ENCODE measurements at places on chromosomes 5 and 9.

DNA sequence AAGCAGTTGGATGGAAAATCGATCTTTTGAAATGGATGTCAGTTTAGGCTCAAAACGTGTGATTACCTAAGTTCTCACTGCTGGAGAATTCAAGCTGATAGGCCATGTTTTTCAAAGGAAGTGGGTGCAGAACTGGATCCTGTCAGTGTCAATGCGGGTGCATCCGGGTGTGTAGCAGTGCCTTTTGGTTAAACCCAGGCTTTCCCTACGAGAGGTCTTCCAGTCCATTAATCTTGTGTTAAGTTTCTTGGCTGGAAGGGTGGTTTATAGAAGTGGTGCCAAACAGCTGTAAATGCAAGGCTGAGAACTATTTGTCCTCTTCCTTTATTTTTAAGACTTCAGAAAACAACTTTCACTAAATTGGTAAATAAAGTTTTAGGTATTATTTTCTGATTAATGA lies 71.9 kb downstream of the DAPK1 start:
- no peak for DNase-seq

DNA sequence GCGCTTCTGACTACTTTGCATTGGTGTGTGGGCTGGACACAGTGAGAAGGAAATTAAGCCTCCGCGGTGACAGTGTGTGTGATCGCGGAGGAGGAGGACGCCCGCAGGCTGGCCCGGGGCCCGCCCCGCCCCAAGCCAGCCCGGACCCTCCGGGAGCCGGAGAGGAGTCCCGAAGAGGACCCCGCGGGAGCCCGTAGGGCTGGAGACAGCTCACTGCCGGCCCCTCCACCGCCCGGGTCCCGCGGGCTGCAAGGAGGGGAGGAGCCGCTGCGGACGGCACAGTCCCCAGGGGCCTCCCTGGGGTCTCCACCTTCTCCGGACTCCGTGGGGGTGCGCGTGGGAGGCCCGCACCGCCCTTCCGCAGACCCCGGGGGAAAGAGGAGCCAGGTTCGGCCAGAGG lies 146.4 kb upstream of the ERCC6L2 start:
- DNase-seq, result no peak

- DNase-seq, result no peak
Measured at GRCh38 chr9:75601280-75601679, 289.2 kb upstream of the PCSK5 start.

GRCh38 chr5:131209506-131210150 lies 38.9 kb downstream of the LYRM7 start:
- no peak for DNase-seq

DNA sequence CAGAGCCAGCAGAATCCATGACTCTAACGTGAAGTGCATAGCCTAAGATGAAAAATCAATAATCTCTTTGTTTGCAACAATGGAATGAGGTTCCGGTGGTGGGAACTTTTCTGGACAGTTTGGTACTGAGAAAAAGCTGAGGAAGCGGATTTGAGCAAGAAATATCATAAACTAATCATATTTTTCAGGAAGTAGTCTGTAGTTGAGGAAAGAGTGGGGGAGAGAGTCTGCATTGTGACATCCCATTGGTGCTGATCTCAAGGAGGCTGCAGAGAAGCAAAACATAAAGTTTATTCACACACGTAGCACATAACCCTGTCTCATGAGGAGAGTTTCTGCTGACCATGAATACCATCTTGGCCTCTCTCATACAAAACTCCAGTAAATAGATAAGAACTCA lies 15.8 kb upstream of the FCHO2 start:
- no peak for DNase-seq

DNA sequence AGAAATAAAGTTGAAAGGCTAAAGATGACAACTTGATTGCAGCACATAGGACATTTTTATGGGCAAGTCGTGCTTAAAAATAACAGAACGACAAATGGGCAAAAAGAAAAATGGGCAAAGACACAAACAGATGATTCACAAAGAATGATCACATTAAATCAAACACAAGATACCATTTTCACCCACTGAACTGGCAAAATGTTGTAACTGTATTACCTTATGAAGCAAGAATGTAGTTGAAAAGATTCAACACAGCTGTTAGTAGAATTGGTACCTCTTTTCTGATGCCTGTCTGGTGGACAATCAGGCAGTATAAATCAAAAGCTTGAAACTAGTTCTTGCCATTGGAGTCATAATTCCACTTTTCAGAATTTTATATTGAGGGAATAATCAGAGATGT lies 81.0 kb upstream of the PALM2AKAP2 start:
- no peak for DNase-seq

- no peak for DNase-seq
Measured at GRCh38 chr9:72586388-72587130, 65.2 kb downstream of the TMC1 start.

- DNase-seq, result no peak
Measured at GRCh38 chr9:131279863-131280570, 3.7 kb upstream of the FAM78A start.

DNA sequence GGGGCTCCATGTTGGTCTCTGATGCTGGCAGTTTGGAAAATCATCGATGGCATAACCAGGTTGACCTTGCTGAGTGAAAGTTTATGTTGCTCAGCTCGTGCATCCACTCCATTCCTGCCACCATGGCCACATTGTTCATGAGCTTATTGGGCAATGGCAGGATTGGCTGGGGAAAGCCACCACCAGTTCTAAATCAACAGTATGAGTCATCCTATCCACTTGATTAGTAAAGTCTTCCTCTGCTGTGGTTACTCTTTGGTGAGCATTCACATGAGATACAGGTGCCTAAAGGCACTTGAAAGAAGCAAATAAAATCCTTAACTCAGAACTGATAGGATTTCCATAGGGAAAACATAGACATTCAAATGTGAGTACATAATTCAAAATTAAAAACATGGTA lies 131.8 kb upstream of the FBN2 start:
- no peak for DNase-seq

- DNase-seq, result no peak
Measured at GRCh38 chr9:14311171-14311949, 2.6 kb downstream of the NFIB start.

- DNase-seq, result no peak
Measured at GRCh38 chr5:2746561-2747032, 4.9 kb downstream of the IRX2 start.

DNA sequence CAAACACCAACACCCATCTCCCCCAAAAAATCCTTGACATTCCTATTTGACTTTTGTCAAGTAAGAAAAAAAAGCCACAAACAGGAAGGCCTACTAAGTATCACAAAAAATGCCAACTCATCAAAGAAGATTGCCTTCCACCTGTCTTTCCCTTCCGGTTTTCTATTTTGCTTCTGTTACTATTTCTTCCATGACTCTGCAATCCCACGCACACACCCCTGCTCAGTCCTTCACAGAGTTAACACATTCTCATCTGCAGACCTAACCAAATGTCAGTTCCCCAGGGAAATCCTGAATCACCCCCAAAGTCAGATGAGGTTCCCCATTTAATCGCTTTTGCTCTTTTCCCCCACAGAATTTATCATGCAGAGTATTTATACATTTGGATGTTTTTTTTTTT lies 15.1 kb downstream of the LPAR1 start:
- DNase-seq, result no peak

DNA sequence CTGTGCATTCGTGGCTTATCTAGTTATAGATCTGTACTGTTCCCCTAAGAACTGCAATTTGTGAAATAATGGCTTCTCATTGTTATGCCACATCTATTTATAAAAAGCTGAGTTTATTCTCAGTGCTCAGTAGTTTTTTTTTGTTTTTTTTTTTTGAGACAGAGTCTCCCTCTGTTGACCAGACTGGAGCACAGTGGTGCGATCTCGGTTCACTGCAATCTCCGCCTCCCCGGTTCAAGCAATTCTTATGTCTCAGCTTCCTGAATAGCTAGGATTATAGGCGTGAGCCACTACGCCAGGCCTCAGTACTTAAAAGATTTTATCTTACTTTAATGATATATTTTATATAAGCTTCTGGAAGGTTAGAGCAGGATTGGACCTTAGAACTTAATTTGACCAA lies 19.0 kb downstream of the SEC61B start:
- DNase-seq, result no peak

DNA sequence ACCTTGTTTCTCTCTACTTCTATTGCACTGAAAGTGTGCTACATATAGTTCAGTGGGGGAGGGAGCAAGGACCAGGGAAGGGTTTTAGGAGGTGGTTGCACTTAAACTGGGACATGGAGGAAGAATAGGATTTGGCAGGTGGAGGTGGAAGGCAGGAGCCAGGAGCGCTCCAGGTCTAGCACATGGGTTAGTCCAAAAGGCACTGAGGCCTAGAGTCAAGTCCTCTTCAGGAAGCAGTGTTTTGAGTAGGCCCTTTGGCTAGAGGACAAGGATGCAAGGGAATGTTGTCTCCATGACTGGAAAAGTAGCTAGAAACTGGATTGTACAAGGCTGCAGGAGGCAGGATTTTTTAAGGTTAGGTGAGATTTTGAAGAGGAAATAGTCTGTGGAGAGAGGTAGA lies 31.5 kb downstream of the AOPEP start:
- no peak for DNase-seq

DNA sequence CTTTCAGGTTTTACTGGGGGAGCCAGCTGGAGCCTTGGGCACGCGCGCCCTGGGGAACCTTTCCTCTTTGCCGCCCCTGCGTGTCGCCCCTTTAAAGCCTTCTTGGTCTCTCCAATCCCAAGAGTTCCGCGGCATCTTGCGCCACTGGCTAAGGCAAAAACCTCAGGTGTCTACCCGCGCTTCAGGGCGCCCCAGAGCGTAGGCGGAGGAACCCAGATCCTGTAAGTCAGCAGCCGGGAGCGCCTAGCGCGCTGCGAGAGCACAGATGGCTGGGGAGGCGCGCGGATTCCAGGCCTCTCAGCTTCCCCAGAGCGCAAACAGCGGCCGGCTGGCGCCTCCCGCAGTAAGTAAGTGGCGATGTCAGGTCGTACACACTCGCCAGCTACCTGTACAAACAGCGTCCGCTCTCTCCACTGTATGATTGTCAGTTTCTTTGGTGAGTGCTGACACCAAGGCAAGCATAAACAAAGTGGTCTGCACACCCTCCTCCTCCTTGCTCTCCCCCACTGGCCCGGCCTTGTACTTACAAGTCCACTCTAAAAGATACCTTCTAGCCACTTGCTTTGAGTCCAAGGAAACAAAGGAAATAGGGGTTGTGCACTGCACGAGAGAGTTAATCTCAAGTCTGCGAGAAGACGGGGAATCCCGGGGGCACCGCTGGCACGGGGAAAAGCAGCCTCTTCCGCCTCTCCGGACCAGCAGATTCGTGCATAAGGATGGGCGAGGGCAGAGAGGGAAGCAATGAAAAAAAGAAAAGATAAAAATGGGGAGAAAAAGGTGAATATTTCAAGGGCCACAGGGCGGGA lies 2.9 kb downstream of the HTR1A start:
- peak; percentile 82 for DNase-seq

- DNase-seq, result no peak
Measured at GRCh38 chr9:130537346-130538050, 41.9 kb upstream of the FUBP3 start.

GRCh38 chr9:4987961-4988421 lies 2.9 kb downstream of the JAK2 start:
- DNase-seq, result peak; percentile 84

DNA sequence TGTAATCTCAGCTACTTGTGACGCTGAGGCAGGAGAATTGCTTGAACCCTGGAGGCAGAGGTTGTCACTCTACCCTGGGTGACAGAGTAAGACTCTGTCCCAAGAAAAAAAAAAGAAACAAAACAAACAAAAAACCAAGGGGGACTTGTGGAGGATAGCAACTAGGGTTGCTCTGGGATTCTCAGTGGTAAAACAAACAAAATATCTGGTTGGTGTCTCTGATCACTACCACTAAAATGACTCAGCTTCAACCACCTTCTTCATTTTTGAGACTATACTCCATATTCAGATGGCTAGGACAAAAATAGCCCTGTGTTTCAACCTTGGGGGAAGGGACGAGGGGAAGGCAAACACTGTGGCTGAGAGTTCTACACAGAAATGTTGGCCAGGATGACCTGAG lies 110.3 kb downstream of the ARRDC3 start:
- DNase-seq, result no peak

GRCh38 chr5:14261235-14261634 lies 118.1 kb downstream of the TRIO start:
- no peak for DNase-seq

- no peak for DNase-seq
Measured at GRCh38 chr9:134390947-134391318, 64.7 kb downstream of the RXRA start.

DNA sequence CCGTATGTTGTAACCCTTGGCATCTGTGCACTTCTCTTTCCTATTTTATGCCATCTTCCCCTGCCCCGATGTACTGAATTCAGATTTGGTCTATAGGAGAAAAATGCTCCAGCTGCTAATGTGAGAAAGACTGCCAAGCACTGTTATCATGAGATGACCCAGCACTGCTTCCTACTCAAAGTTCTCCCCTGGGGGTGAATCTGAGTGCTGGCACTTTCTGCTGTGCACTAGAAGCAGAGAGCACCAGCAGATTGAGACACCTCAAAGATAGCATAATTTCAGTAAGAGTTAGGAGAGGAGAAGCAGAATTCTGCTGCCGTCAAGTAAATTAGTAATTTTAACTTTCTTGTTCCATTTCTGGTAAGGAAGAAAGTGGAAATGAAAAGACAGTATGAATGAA lies 92.8 kb upstream of the ACOT12 start:
- no peak for DNase-seq

DNA sequence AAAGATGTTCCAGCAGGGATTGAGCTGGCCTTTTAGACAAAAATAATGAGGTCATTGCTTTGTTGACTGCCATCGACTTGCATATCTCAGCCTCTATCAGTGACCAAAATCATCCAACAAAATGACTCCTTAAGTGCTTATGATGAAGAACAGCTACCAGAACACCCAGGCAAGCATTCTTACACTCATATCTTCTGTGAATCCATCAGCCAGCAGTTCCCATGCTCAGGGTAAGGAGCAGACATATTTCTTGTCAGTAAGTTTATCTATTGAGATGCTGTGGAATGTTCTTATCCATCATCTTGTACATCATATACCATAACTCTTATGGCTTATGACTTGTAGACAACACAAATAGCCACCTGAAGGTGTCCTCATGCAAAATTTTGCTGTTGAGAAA lies 20.2 kb upstream of the SPDL1 start:
- no peak for DNase-seq

DNA sequence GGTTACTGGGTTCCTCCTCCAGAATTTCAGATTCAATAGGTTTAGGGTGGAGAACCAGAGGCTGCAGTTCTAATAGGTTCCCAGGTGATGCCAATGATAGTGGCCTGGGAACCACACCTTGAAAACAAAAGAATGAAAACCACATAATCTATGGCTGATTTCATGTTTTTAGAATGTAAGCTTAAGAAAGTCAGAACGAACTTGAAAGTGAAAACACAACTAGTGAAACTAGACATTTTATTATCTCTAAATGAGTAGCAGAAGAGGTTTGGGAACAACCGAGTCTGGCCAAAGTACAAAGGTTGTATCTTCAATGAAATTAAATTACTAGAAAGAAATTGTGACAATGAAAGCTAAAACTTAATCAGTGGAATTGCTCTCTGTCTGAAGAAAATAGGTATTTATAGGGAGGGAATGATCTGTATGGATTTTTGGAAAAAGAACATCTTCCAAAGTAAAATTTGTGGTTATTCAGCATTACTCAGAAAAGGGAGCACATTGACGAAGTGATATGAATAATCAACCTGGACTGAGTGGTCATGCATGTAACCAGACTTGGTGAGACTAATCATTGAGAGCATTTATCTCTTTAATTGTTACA lies 24.9 kb upstream of the CEP120 start:
- no peak for DNase-seq

Data from NT2/D1 (cell line).